ENCODE measurements at places on chromosomes 4 and X.
A peak's percentile ranks its signal among the peaks of the same experiment; 100 is the strongest.

- no peak for DNase-seq
Measured at GRCh38 chrX:87525771-87526229, 8.2 kb downstream of the KLHL4 start.

DNA sequence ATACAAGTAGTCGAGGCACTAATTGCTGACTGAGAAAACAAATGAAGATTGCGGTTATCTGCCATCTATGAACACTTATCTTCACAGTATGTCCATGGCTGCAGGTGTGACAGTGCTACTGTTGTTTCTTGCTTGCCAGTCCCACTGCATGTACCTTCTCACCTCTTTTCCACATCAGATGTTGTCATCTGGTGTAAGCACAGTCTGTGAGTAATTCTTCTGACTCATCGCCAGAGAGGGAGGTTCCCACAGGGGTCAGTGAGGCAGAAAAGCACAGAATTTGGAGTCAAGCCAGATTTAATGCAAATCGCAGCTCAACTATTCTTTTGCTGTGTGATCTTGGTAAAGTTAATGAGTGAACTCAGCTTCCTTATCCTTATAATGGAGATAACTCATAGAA is 144.4 kb downstream of the GLRA2 start:
- DNase-seq, result peak; percentile 51

- DNase-seq, result no peak
Measured at GRCh38 chr4:53775381-53775780, 184.1 kb upstream of the LNX1 start.

GRCh38 chr4:139145552-139145932 is 31.5 kb downstream of the ELF2 start:
- no peak for DNase-seq

DNA sequence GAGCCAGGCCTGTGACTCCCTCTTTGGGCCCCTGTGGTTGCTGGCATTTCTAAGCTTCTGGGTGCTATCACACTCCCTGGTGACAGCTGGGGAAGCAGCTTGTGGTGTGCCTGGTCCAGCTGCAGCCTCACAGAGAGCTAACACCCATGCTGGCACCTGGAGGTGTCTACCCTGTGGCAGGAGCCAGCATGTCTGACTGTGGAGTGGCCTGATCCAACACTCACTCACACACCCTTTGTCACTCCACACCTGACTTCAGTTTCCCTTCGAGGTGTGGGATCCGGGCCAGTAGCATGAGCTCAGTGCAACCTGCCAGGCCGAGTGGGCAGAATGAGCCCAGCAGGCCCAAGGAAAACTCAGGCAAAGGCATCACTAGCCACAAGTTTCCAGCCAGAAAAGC is 67.5 kb downstream of the TECRL start:
- DNase-seq, result no peak

DNA sequence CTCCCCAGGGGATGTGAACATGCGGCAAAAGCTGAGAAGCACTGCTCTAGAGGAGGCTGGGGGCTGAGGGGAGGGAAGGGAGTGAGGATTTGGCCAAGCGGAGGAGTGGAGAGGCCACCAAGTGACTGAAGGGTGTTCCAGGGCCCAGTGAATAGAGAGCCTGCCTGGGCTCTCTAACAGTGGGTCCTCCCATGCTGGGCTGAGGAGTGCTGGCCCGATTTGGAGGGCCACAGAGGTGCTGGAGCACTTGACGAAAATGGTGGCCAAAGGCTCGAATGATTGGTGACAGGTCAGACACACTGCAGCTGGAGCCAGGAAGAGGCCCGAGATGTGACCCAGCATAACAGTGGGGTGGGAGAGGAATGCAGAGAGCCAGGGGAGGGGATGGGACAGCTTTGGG is 37.5 kb upstream of the MAP3K15 start:
- no peak for DNase-seq

- DNase-seq, result peak; percentile 19
Measured at GRCh38 chrX:114152130-114152529, 431.8 kb upstream of the HTR2C start.

DNA sequence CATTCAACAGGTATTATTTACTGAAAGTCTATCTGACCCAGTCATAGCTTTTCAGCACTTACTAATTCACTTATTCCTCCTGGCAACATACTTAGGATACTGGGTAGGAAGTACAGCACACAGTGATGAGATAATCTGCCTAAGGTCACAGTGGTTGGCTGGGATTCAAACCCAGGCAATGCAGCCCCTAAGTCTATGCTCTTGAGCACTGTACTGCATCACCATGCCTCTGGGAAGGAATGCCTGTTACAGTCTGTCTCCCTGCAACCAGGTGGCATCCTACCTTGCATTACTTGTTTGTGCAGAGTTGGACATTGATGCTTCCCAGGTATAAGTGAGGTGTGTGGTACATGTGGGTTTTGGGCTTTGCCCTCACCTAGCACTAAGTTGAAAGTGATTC is 21.5 kb upstream of the LRAT start:
- no peak for DNase-seq

DNA sequence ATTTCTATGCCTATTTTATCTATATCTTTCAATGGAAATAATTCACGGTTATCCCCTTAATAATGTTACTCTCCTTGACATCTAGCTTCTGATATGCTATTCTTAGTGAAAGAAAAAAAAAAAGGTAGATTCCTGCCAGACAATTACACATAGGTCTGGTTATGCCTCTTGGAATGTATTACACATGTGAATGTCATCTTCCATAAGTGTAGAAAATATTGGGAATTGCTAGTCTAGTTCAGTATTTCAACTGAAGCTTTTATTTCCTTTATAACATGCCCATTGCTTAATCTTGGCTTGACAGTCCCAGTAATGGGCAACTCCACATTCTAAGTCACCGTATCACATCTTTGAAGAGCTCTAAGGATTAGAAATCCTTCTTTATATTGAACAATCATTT is 25.4 kb upstream of the PPP1R2C start:
- DNase-seq, result no peak

- no peak for DNase-seq
Measured at GRCh38 chr4:23105759-23106370, 413.1 kb downstream of the GBA3 start.

GRCh38 chrX:153319295-153320046 is 2.1 kb downstream of the PNMA6F start:
- DNase-seq, result no peak

GRCh38 chrX:30814978-30815377 is 74.1 kb downstream of the TAB3 start:
- DNase-seq, result no peak

GRCh38 chrX:37759351-37759750 is 20.5 kb upstream of the CYBB start:
- no peak for DNase-seq

- DNase-seq, result no peak
Measured at GRCh38 chr4:4376074-4376473, 10.8 kb upstream of the NSG1 start.

- no peak for DNase-seq
Measured at GRCh38 chr4:7676398-7676922, 241.7 kb upstream of the PSAPL1 start.

DNA sequence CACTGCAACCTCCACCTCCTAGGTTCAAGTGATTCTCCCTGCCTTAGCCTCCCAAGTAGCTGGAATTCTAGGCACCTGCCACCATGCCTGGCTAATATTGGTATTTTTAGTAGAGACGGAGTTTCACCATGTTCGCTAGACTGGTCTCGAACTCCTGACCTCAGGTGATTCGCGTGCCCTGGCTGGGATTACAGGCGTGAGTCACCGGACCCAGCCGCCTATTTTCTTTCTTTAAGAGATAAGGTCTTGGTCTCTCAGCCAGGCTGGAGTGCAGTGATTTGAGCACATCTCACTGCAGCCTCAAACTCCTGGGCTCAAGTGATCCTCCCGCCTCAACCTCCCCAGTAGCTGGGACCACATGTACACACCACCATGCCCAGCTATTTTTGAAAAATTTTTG is 166.5 kb downstream of the DHRSX start:
- DNase-seq, result no peak

GRCh38 chr4:5444918-5445517 is 263.3 kb downstream of the EVC2 start:
- DNase-seq, result no peak

DNA sequence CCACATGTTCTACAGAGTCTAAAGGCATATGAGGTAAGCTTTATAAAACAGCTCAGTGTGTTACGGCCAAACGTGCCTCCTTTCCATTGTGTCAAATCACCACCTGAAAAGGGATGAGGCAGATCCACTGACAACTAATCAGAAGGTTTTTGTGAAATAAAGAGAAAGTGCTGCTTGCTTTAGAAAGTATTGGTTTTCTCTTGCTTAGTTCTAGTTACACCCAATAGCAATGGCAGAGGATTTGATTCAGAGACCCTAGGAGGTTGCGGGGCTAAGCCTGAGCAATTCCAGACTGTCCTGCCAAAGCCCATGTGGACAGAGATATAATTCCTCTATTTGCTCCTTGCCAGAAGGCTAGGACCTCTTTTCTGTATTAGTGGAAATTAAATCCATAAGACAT is 125.5 kb downstream of the SPRY1 start:
- no peak for DNase-seq

DNA sequence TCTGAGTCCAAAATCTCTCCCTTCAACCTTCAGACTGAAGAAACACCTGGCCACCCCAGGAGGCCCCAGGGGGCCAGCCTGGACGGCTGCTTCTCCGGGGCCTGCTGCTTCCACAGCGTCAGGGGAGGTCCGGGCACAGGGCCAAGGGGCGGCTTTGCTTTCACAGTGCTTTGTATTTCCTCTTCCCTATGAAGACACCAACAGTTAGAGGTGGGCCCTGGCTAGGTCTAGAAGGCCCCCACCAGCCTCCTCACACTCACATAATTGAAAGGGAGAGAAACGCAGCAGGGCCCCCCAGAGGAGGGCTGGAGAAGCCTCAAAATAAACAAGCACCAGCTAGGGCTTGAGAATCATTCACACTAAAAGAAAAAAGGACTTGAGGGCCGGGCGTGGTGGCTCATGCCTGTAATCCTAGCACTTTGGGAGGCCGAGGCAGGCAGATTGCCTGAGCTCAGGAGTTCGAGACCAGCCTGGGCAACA is 17.8 kb downstream of the SCD5 start:
- DNase-seq, result peak; percentile 27

DNA sequence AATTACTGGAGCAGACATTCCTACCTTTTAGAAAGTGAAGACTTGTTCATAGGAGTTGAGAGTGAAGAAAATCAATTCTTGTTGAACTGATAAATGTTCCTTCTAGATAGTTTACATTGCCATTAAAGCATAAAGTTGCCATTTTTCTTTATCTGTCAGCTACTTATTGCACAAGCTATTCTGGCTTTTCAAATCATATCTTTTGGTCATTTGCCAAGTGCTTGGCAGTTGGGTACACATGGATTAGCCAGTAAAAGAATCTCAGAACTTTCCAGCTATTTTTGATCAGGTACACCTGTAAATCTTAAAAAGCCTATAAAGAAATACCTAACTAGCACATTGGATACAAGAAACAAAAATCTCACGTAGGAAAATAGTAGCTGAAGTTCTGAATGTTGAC is 56.4 kb upstream of the PNPLA4 start:
- no peak for DNase-seq

DNA sequence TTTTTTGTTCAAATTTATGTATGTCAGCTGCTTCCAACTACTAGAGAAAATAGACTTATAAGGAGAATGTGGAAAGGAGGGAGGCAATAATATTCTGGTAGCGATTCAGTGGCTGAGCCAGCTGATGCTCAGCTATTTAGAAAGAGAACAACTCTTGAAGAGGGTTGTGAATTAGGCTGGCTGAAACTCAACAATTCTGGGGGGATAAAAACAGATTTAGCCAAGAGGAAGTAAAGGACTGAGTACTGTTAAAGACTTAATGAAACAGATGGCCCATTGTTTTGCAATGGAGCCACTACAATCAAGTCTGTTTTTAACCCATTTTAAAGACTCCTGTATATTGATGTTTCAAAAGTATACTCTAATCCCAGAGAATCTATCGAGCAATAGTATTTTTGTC is 1058.9 kb downstream of the C4orf33 start:
- no peak for DNase-seq

GRCh38 chrX:76827672-76828071 is 400.2 kb downstream of the MAGEE1 start:
- no peak for DNase-seq

- no peak for DNase-seq
Measured at GRCh38 chr4:67250131-67250896, 295.0 kb downstream of the CENPC start.

GRCh38 chrX:50054147-50054546 is 131.8 kb downstream of the CLCN5 start:
- DNase-seq, result no peak

- DNase-seq, result no peak
Measured at GRCh38 chr4:177989503-177990201, 547.4 kb upstream of the AGA start.

DNA sequence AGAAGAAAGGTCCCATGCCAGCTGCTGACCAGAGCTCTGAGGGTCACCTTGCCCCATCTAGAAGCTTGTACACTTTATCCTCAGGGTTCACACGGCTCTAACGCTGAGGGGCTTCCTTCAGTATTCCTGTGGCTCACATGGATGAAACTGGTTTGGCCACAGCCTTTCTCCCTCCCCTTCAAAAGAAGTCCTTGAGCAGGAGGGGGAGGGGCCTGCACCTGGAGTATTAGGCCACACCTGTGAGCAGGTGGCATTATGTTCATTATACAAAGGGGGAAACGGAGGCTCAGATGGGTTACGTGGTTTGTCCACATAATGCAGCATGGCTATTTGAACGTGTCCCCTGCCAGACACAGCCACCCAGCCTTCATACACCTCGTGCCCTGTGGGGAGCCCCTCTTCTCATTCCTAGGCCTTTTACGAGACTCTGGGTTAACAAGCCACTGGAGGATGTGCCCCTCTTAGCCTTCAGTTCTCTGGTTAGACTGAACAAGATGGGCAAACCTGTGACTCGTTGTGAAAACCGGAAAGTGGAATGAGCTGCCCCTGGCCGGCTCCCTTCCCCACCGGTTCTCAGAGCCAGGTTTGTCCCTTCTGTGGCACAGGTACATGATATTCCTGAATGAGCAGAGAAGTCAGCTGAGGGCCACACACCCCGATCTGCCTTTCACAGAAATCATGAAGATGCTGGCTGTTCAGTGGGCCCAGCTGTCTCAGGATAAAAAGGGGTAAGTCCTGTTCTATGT is 27.2 kb upstream of the JAKMIP1 start:
- no peak for DNase-seq

DNA sequence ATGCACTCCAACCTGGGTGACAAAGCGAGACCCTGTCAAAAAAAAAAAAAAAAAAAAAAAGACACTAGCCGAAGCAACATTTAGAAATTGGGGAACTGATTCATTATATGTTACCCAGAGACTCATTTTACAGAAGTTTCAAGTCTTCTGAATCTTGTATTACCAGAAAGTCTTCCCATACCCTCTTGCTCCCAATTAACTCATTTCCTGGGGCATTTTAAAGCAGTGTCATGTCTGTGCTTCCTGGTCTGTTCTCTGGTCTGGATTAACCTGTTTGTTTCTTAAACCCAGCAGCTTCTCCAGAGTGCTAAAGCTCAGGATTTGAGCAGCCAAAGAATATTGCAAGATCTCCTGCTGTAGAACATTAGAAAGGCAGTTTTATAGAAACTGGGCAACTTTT is 43.7 kb downstream of the FRMPD3 start:
- DNase-seq, result no peak

DNA sequence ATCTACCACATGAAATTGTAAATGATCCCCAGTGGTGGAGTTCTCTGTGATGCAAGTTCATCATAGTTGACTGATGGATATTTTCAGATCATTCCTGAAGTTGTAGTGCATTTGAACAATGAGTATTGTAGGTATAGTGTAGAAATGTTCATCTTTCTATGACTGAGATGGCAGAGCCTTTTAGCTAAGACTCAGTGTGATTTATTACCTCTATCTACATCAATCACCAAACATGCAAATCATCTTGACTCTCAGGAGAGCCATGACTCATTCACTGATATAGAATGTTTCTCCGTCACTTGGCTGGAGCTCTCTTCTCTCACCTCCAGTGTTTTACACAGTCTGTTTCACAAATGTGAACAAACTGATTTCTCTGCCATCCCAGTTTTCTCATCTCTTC is 392.6 kb downstream of the IL1RAPL1 start:
- no peak for DNase-seq

Measured in fibroblast of gingiva (primary cell).